ENCODE measurements at places on chromosomes 2 and 18. TPM values are rescaled to one million over a fixed set of nuclear protein-coding genes. Genes with fewer than 3 reads are reported as not detected.

DNA sequence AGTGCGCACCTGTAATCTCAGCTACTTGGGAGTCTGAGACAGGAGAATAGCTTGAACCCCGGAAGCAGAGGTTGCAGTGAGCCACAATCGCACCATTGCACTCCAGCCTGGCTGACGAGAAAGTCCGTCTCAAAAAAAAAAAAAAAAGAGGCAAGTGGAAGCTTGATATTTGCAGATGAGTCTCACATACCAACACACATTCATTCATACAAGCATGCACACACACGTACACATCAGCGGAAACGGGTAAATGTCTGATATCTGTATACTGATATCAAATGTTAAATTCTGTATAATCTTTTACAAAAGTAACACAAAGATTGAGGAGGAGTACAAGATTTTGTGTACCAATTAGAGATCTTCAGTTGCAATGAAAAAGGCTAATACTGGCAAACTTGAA is 47.8 kb upstream of the SPOPL start:
- no peak for DNase-seq

DNA sequence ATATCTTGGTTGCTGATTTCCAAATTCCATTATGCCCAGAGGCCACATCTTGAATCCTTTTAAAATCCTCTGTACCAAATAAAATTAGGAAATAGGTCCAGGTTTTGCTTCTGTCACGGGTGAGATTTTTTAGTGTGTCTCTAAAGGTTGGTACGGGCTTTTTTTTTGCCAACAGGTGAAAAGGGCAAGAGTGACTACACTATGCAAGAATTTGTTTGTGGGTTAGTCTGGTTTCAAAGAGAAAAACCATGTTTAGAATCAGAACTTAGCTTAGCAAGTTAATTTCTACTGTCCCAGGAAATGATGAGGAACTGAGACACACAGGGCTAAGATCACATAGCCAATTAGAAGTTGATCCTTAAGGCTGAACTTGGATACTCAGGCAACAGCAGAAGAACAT is 41.7 kb downstream of the POLR1A start:
- no peak for DNase-seq

- DNase-seq = no peak
These were observed 111.5 kb downstream of the RAPGEF4 start for GRCh38 chr2:172847188-172847587.

DNA sequence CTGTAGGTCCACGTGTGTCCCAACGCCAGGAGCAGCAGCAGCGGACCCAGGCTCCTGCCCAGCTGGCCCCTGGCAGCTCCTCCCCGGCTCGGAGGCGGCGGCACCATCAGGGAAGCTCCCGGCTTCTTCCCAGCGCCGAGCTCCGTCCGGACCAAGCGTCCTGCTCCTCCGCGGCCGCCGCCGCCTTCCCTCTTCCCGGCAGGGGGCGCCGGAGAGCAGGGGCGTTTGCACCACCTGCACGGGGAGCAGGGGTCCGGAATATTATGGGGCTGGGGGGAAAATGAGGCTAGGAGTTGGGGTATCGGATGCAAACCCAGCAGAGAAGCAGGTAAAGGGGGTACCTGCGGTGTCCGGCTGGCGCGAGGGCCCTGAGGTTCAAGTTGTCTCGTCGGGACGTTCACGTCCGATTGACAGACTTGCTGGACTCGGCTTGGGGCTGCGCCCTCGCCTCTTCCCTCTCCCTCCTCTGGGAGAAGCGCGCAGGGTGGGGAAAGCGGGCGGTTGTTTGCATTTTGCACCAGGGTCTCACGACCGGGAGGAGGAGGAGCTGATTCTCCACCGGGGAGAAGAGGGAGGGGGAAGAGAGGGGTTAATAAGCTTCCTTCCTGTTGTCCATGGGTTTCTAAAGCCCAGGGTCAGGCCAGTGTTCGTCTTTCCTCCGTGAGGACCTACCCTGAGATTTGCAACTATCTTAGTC is at the start of gene CCBE1:
TSS of gene CCBE1 (minus strand) at position 188 of the 697 bp plus-strand sequence.
- peak; percentile 82 for DNase-seq

DNA sequence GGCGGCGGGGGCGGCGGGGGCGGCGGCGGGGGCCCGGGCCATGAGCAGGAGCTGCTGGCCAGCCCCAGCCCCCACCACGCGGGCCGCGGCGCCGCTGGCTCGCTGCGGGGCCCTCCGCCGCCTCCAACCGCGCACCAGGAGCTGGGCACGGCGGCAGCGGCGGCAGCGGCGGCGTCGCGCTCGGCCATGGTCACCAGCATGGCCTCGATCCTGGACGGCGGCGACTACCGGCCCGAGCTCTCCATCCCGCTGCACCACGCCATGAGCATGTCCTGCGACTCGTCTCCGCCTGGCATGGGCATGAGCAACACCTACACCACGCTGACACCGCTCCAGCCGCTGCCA is 644 bp downstream of the ONECUT2 start:
- no peak for DNase-seq

DNA sequence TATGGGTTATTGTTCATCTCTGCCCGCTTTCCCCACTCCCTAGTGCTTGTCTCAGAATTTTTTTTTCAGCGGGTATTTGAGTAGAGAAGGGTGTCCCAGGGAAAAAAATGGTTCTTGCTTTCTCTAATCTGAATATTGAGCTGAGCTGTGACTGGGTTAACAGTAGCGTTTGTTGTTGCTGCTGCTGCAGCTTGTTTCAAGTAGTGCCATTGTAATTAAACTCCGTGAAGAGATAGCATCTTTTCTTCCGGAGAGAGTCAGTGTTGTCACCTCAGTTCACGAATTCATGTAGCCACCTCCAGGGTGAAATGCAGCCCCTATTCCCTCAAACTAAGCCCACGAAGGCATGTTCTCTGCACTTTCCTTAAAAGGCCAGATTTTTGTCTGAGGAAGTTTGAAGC is 1.5 kb upstream of the AAK1 start:
- DNase-seq = no peak

DNA sequence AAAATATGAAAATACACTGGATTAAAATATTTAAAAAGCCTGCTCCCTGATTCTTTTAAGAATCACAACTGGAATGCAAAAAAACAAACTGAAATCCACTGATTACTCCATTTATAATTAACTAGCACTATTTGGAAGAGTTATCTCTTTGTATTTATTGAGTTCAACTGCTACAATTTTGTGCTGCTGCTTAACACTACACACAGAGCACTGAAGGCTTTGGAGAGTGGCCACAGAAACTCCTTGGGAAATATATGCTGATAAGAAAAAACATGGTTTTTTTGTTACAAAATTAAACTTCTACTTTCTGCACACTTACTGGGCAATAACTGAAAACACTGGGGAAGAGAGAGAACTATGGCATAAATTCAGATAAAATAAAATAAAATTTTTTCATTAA is 19.8 kb upstream of the BZW1 start:
- DNase-seq = no peak

- no peak for DNase-seq
These were observed 22.8 kb downstream of the EHD3 start for GRCh38 chr2:31256611-31257382.

GRCh38 chr2:14628901-14629300 is 3.6 kb upstream of the LRATD1 start:
- DNase-seq = peak; percentile 34

DNA sequence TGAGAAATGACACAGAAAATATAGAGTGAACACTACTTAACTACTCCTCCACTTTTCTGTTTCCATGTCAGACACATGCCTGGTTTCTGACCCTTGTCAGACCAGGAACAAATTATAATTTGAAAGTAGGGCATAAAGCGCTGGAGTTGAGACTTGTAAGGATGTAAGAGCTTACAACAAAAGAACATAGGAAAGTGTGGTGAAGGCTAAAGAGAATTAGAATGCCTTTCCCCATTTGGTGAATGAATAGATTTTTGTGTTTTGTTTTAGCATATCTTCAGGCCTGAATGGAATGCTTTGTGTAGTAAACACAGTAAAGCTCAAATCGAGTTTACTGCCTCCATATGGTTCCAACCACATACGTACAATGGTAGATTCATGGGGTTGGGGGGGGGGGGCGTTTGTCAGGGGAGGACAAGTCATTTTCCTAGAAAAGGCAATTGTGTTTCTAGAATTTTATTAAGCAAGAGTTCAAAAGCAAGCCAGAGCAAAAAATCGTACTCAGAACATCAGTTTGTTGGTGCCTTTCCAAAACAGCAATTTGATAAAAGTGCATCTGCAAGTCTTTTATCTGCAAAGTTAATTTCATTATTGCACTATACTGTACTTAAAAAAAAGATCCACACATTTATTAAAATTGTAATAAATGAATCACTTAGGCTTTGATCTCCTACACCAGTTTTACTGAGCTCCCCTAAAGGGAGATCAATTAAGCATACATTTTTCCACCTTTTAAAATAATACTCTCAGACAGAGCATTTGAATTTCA is 30.9 kb downstream of the NRXN1 start:
- no peak for DNase-seq

GRCh38 chr18:63189041-63189440 is 130.5 kb downstream of the BCL2 start:
- DNase-seq = no peak

- no peak for DNase-seq
These were observed 12.0 kb upstream of the SATB2 start for GRCh38 chr2:199469514-199470360.

DNA sequence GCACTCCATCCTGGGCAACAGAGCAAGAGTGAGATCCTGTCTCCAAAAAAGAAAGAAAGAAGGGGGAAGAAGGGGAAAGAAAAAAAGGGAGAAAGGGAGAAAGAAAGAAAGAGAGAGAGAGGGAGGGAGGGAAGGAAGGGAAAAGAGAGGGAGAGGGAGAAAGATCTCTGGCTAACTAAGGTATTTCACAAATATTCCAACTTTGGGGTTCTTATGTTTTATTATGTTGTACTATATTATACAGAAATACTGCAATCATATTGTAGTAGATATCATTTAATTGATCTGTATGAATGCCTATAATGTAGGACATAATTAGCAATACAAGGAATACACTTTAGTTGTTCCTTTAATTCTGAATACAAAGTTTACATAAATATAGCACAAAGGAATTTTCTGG is 70.1 kb upstream of the STAM2 start:
- DNase-seq = no peak

GRCh38 chr2:45928946-45929345 is 277.5 kb downstream of the PRKCE start:
- no peak for DNase-seq

- DNase-seq = no peak
These were observed 21.4 kb upstream of the GREB1 start for GRCh38 chr2:11512431-11512830.

DNA sequence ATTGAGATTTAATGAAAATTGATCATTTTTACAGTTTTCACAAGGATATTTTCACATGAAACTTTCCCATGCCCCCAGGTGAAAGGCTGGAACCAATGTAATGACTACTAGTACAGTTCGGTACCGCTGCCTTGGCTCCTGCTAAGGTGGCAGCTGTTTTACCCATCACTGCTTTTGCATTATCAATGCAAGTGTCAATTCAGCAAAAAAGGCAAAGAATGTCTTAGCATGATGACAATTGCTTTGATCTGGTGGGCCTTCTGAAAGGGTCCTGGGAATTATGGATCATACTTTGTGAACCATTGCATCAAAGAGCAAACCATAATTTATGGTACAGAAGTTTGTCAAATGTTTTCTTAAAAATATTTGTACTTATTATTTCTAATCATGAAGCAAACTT is 107.2 kb downstream of the KYNU start:
- DNase-seq = no peak

DNA sequence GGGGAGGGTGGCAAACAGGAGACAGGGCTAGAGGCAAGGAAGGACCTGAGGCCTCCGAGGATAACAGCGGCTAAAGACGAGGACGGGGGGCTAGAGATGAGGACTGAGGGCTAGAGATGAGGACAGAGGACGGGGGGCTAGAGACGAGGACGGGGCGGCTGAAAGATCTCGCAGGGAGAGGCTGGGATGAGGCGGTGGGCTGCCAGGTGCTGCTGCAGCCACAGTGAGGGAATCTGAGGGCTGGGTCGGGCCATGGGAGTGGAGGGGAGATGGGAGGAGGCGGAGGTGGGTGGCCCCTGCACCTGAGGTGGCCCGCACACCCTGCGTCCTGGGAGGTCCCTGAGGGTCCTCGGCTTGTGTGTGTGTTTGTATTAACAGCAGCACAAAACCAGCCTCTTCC is 350.2 kb upstream of the SALL3 start:
- no peak for DNase-seq

- DNase-seq = peak; percentile 26
These were observed 112.9 kb downstream of the RAPGEF4 start for GRCh38 chr2:172848519-172848918.

GRCh38 chr2:176161825-176162626 is 4.9 kb downstream of the HOXD3 start:
- no peak for DNase-seq

DNA sequence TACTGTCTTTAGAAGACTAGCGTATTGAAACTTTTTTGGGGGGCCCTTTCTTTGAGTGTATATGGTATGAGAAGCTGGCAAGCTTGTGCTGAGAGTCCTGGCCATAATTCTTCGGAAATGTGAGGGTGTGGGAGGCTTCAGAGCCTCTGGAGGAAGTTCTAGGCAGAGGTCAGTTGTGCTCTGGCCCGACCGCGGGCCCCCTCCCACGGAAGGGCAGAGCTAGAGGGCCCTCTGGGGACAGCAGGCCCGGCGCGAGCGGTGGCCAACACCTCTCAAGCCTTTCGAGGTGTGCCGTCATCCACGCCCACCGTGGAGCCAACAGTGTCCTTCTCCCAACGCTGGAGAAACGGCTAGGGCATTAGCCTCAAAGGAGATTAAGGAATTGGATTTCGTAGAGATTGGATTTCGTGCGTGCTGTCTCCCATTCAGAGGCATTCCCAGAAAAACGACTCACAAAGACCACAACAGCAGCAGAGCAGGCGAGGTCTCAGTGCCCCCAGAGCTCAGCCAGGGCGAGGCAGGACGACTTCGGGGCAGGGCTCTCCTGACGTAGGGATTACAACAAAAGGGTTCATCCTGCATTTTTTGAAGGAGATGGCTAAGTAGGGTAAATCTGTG is 2.2 kb upstream of the MTCL1 start:
- DNase-seq = peak; percentile 28

- no peak for DNase-seq
These were observed 269.4 kb downstream of the LOXHD1 start for GRCh38 chr18:46387441-46388131.

DNA sequence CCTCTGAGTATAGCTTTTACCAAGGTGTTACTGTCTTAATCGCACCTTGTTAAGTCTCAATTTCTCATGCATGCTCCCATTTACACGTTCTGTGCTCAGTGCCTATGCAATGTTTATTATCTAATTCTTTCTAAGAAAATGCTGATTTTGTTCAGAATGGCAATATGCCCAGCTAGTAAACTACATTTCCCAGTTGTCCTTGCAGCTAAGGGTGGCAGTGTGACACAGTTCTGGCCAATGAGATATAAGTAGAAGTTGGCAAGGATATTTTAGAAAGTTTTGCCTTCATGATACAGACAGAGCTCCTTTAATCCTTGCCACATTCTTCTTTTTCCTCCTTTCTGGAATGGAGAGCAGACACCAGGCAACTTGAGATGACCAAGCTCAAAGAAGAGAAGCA is 45.3 kb downstream of the POLE4 start:
- DNase-seq = no peak

GRCh38 chr2:44168681-44169154 is at the start of gene PPM1B:
Gene PPM1B, plus strand, starts transcription at chr2:44168875. Its CDS starts 32,325 bp downstream, at chr2:44201200.
- DNase-seq = peak; percentile 99

HRH4 gene
- total RNA-seq = 0.09 TPM

ACADL gene
- 1.0 TPM for total RNA-seq

ANKRD36B gene
- 19.4 TPM for total RNA-seq

UGT1A10 gene
- 120 TPM for total RNA-seq

AKAIN1 gene
- not detected for total RNA-seq

GIGYF2 gene
- 70.0 TPM for total RNA-seq

MGAT4A gene
- 21.8 TPM for total RNA-seq

KYNU gene
- 64.2 TPM for total RNA-seq

SCG2 gene
- 0.56 TPM for total RNA-seq

RELCH gene
- total RNA-seq = 54.5 TPM

XDH gene
- 4.2 TPM for total RNA-seq

SOX11 gene
- total RNA-seq = not detected

ST6GAL2 gene
- not detected for total RNA-seq
